ENCODE measurements at places on chromosomes 4 and X.

- no peak for DNase-seq
These were observed 38.0 kb downstream of the HTT-AS start for GRCh38 chr4:3036131-3036952.

DNA sequence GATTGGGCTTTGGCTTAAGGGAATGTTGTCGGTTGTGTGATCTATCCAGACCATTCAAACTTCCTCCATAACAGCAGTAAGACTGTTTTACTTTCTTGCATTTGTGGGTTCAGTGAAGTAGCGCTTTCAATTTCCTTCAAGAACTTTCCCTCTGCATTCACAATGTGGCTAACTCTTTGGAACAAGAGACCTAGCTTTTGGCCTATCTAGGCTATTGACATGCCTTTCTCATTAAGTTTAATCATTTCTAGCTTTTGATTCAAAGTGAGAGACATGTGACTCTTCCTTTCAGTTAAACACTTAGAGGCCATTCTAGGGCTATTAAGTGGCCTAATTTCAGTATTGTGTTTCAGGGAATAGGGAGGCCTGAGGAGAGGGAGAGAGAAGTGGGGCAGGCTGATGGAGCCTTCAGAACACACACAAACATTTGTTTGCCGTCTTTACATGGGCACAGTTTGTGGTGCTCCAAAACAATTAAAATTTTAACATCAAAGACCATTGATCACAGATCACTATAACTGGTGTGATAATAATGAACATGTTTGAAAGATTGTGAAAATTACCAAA lies 34.1 kb downstream of the ADH5 start:
- no peak for DNase-seq

DNA sequence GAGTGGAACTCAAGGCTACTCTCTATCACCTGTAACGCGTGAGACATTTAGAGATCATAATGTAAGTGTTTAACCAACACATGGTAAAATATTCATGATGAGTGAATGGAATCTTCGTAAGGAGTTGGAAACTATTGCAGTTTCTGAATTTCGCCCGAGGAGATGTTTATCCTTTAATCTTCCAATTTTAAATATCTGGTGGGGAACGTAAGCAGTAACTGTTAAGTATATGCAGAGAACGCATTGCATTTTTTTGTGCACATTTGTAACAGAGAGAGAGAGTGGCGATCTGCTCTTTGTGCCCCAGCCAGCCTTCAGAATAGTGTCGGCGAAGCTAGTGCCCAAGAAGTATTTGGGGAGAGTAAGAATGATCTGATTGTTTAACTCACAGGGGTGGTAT lies 9.8 kb downstream of the PGM2 start:
- no peak for DNase-seq

DNA sequence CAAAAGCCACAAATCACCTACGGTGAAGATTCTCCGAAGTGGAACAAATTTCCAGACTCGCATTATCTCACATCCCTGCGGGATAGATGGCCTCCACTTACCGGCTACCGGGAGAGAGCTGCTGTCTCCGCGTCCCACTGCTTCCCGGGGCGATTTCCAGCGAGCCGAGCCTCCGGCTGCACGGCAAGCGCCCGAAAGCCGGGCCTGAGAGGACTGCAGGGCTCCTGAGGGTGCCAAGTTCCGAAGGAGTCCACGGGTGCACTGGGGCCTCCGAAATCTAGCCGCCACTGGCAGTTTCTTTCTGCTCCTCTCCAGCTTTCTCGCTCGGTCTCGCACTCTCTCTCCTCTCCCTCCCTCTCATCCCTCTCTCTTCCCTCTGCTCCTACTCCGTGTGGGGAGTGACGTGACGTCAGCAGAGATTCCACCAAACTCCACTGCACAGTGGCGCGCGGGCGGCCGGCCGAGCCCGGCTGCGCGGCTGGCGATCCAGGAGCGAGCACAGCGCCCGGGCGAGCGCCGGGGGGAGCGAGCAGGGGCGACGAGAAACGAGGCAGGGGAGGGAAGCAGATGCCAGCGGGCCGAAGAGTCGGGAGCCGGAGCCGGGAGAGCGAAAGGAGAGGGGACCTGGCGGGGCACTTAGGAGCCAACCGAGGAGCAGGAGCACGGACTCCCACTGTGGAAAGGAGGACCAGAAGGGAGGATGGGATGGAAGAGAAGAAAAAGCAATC lies 14.0 kb upstream of the PITX2 start:
- peak; percentile 3 for DNase-seq
